Stimulated activated CD8-positive, alpha-beta memory T cell treated with anti-CD3 and anti-CD28 coated beads, Interleukin-4, amount 100 ng/mL, for 1 hour (primary cell): ENCODE measurements at places on chromosomes 13 and 19.

DNA sequence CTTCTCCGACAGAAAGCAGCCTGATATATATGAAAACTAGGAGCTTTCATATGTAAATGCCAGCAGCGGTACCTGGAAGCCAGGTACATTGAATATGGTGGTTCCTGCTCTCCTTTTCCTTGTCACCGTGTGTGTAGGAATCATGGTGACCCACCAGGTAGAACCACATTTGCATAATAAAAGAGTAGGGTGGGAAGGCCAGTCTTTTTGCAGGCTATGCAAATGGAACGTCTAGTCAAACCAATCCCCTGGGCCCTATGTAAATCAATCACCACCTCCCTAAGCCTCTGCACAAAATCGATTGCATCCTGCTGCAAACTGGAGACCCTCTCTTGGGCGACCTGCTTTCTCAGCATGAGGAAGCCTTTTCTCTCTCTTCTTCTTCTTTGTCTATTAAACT is 22.2 kb upstream of the ZNF181 start:
- DNase-seq, result no peak

DNA sequence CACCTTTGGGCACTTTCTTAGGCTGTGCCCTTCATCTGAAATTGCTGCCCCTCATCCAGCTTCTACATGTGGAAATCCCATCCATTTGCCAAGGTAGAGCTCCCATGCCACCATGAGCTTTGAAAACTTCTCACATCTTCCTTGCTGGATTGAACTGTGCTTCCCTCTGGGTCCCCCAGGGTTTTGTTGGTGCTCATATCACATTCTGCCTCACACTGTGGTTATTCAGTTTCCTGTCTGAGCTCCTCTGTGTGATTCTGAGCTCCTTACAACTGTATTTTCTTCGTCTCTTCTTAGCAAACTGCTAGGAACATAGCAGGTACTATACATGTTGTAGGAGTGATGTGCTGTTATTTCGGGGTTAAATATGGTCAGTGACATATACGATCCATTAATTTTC is 74.9 kb upstream of the KL start:
- no peak for DNase-seq

GRCh38 chr13:79297128-79297527 is 108.9 kb downstream of the RBM26 start:
- no peak for DNase-seq

DNA sequence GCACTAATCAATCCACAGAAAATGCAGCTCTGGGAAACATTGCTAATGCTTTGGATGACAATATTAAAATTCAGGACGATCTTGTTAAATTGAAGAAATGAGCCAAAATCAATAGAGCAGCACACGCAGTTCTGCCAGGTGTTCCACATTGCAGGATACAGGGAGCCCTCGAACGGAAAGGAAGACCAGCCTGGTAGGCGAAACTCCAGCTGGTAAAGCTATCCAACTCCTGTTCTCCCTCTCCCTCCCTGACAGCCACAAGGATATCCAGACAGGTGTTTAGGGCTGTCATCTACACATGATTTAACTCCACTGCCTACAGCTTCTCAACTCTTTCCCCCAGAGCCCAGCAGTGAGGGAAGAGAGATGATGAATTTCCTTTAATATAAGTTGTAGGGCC is 67.7 kb downstream of the EPSTI1 start:
- DNase-seq, result no peak

DNA sequence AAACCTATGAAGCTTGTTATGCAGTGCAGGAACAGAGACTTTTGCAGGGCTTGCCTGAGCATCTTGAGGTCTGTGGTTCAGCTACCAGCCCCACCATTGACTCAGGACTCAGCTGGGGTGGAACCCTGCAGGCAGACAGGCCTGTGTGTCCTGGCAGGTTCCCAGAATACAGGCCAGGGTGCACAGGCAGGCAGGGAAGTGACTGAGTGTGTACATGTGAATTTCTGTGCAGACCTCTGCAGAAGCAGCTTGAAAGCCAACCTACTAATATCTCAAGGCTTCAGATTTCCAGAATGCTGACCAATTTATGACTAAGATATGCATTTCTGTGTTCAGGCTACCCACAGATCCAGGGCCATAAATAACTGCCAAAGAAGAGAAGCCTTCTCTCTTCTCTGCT is 254.4 kb downstream of the DLEU7 start:
- no peak for DNase-seq

DNA sequence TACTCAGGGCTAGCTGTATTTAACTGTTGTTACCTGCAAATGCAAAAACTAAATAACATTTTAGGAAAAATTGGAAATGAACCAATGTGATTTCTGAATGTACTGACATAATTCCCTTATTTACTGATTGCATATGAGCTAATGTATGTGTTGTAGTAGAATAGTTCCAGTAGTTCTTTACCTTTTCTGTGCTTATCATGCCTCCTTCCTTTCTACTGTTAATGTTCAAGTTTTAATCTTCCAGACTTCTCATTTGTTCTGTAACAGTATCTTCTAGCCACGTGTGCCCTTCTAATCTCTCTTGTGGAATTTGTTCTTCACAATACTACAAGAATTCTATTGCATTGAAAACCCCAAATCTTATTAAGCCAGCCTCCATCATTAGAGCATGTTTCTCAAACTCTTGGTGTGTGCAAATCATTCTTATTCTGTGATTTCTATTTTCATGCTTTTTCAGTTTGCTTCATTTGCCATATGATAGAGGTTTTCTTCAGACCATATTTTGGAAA is 17.7 kb downstream of the LSM14A start:
- no peak for DNase-seq

GRCh38 chr13:52911340-52911739 is 62.9 kb upstream of the PCDH8 start:
- DNase-seq, result no peak

DNA sequence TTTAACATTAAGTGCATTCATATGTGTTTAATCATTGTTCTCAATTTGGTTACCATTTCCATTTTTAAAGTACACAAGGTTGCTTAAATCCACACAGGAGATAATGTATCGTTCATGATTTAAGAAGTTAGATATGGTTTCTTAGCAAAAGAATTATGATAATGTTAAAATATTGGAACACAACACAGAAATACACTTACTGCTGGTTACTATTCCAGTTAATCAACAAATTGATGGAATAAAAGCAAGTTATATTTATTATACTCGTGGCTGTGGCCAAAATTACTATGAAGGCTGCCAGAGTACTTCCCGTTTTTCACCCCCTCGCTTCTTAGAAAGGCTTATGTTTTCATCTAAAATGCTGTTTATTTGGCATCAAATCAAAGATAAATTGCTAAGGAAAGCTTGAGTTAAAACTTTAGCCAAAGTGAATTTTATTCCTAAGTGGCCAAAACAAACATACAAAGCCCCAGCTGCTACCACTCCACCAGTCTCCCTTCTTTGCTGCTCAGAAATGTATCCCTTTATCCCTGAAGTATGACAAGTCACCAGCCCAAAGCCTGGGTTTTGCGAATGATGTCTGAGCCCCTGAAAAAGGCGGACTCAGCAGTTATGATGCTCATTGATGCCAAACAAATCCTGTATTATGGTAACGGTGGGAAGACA is 27.7 kb downstream of the LCP1 start:
- no peak for DNase-seq

DNA sequence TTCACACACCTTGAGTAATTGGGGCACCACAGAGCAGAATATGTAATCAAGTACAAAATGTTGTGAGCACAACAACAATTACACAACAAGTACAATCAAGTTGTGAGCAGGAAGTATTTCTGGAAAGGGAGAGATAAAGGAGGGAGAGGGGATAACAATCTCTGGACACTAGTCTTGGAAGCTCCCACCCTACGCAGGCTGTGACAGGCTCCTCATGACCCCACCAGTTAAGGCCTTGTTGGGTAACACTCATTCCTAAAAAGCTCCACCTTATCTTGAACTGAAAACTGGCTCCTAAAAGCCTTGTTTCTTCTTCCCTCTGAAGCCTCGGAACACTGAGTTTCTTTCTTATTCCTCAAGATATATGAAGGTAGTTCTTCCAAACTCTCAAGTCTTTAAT is 806.0 kb downstream of the UQCRFS1 start:
- DNase-seq, result no peak

DNA sequence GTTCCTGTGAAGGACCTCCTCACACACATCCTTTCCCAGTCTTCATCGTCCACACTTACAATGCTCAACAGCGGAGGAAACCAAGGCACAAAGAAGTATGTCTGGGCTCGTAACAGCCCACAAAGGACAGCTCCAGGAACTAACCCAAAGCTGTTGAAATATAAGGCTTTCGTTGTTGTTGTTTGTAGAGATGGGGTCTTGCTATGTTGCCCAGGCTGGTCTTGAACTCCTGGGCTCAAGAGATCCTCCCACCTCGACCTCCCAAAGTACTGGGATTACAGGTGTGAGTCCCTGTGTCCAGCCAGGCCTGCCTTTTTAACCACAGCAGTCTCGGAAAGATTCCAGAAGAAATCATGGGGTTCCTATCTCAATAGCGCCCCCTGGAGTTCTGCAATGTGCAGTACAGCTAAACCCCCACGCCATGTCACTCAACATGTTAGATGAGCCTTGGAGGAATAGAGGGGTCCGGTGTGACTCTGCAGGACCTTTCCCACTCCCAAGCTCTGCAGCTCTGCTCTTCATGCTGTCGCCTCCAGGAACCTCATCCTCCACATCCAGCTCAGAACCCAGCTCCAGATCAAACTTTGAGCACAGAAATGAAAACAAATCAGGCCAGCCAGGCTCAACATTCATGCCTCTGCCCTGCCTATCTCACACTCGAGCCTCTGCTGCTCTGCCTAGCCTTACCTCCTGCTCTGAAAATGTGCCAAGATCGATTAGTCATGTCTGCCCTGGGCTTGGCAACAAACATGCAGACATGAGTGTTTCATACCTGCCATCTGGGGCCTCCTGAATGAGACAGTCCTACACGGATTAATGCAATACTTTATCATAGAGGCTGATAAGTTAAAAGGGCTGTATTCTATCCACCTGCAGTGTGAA is 7.5 kb downstream of the PLA2G4C start:
- DNase-seq, result no peak

DNA sequence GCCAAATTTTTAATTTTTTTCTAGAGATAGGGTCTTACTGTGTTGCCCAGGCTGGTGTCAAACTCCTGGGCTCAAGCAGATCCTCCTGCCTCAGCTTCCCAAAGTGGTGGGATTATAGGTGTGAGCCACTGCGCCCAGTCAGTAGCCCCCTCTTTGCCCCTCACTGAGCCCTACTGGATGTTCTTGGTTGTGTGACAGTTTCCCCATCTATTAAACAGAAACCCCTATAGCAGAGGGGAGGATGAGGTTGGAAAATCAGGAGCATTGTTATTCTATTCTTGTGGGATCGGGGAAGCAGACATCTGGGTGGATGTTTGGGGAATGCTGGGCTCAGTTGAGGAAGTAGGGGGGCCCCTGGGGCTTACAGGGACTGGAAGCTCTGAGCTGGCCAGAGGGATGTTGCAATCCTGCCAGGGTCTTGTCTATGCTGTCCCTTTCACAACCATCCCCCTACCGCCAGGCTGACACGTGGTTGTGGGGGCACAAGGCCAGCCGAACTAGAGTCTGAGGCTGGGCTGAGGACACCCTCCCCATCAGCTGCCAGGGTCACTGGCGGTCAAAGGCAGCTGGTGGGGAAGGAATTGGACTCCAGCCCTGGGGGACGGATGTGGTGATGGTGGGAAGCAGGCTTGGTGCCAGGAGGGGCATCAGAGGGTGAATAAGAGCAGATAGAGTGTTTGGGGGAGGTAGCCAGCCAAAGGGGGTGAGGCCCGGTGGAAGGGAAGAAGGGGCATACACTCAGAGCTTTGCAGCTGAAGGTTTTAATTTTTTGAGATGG is 10.9 kb downstream of the APOC1 start:
- no peak for DNase-seq

DNA sequence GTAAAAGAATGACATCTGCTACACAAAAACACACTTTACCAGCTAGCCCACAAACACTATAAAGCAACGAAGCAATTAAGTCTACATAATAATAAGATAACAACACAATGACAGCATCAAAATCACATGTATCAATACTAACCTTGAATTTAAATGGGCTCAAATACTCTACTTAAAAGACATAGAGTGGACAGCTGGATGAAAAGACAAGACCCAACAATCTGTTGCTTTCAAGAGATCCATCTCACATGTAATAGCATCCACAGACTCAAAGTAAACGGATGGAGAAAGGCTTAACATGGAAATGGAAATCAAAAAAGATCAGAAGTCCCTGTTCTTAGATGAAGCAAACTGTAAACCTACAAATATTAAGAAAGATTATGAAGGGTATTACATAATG is 2175.9 kb downstream of the PCDH9 start:
- DNase-seq, result no peak

DNA sequence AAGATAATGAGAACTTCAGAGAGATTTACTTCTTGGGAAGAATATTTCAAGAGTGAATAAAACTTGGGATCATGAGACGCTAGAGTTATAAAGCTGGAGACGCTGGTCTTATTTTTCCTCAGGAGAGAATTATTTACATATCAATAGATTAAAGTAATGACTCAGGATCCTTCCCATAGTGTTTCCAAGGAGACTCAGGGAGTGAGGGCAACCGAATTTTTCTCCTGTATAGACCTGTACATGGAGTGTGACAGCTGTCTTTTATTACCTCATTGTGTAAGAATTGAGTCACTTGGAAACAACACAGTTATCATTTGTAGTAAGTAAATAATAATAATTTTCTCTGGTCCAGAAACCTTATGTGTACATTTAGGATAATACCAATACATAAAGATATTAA is 1905.5 kb downstream of the OLFM4 start:
- no peak for DNase-seq

- no peak for DNase-seq
These were observed 1102.0 kb upstream of the SPRY2 start for GRCh38 chr13:81442904-81443303.

DNA sequence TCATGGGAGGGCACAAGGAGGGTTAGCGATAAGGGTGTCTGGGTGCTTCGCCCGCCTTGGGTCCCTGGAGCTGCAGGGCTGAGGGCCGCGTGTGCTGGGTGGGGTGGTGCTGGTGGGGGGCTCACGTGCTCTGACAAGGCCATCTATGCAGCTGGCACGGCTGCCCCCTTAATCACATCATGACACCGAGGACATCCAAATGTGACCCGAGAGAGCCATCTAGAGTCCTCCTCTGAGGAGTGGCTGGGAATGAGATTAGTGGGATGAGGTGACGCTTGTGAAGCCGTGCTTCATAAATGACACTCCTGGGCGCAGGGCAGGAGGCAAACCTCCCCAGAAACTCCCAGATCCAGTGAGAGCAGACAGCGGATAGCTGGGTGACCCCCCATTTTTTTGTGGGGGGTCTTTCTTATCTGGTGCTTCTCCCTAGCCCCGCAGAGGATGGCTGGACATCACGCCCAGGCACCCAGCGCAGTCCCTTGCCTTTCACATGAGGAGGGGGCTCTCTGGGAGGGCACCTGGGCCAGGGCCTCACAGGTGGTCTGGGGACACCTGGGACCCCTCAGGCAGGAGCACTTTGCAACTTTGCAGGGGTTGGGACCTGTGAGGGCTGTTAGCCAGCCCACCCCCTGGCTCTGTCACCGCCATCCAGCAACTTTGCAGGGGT is 6.6 kb downstream of the FZR1 start:
- no peak for DNase-seq
